Activated naive CD8-positive, alpha-beta T cell treated with anti-CD3 and anti-CD28 coated beads, Interleukin-2, amount 50 U/mL, for 24 hours (primary cell): ENCODE measurements at places on chromosomes 7 and 10.

DNA sequence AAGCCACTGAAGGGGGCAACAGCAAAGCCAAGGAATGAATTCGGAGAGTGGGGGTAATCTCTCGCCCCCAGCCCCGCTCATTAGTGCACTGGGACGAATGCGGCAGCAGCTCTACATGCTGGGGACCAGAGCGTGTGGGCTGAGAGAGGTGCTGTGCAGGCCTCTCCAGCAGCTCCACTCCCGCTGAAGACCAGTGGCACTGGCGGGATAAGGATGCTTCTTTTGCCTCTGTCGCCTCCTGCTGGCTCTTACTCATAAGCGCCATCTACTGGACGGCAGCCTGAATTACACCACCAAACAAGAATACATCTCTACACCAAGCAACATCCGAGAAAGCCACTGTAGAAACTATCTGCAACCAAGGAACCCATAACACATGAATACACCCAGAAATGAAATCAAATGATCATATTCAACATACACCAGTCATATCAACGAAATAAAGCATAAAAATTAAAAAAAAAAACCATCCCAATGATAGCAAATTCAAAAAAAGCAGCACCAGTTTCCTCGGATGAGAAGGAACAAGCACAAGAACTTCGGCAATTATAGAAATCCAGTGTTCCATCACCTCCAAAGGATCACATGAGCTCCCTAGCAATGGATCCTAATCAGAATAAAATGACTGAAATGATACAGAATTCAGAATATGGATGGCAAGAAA lies 79.0 kb upstream of the TMEM168 start:
- DNase-seq, result peak; percentile 52

- DNase-seq, result no peak
These were observed 54.6 kb downstream of the ARL4A start for GRCh38 chr7:12741951-12742575.

DNA sequence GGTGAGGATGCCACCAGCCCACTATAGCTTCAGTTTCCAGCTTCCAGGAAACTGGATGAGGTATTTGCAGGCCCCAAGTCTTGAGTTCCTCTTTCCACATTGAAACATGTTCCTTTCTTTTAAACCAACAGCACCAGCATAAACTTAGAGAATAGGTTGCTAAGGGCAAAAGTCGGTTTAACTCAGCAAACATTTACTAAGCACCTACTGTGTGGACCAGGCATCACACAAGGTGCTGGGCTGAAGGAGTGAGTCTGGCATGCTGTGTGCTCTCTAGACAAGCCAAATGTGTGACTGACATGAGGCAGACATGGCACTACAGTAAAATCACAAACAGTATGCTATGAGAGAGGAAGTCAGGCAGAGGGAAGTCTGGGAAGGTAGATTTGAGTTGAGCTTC lies 11.0 kb upstream of the RASSF4 start:
- DNase-seq, result no peak

- DNase-seq, result no peak
These were observed 37.4 kb downstream of the HSPA12A start for GRCh38 chr10:116704926-116705325.

DNA sequence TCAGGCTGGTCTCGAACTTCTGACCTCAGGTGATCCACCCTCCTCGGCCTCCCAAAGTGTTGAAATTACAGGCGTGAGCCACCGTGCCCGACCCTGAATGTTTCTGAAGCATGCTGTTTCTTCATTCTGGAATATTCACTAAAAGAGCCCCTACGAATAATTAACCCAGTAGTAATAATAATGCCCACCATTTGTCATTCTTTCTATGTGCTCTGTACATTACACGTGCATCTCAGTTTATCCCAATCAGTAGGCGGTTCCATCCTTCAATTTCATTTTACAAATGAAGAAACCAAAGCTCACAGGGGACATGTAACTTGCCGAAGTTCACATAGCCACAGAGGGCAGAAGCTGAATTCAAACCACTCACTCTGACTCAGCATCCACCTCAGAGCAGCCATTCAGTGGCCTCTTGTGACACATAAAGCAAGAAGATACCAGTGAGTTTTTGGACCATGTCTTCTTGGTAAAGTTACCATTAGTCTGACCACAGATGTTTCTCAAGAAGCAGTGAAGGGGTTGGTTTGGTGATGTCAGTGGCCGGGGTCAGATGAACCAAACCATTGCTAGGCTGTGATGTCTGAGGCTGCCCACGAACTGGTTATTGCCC lies 71.9 kb upstream of the DUSP5 start:
- DNase-seq, result peak; percentile 75

GRCh38 chr10:125982260-125982948 lies 86.0 kb downstream of the FANK1 start:
- peak; percentile 16 for DNase-seq

DNA sequence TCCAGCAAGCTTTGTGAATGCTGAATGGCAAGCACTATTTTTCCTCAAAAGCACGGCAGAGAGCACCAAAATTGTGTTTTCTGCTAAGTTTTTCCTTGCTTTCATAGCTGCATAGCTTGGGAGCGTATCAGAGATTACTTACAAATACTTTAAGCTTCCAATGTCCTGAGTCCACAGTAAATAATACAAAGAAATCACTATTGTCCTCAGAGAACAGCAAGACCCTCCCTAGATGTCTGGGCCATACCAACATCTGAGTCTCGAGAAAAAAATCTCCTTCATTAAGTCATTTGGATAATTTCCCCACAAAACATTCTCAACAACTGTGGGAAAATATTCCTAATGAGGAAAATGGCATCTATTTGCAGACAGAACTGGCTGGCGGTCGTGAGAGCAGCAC lies 41.7 kb downstream of the SGMS1 start:
- DNase-seq, result no peak

DNA sequence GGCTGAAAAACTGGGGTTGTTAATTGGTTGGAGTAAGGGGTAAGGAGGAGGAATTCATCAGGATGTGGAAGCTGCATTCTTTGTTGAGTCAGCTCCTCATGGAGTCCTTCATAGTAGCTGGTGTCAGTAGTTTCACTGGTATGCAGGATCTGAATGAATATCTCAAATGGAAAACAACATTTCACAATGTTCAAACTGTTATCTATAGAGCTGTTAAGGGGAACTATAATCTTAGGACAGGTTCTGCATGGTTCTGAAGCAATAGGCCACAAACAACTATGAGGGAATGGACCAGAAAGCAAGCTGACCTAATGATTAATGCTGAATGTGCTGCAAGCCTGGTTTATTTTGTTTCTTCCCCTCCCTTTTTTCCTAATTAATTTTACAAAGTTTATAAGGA lies 225.8 kb downstream of the IPMK start:
- DNase-seq, result no peak

DNA sequence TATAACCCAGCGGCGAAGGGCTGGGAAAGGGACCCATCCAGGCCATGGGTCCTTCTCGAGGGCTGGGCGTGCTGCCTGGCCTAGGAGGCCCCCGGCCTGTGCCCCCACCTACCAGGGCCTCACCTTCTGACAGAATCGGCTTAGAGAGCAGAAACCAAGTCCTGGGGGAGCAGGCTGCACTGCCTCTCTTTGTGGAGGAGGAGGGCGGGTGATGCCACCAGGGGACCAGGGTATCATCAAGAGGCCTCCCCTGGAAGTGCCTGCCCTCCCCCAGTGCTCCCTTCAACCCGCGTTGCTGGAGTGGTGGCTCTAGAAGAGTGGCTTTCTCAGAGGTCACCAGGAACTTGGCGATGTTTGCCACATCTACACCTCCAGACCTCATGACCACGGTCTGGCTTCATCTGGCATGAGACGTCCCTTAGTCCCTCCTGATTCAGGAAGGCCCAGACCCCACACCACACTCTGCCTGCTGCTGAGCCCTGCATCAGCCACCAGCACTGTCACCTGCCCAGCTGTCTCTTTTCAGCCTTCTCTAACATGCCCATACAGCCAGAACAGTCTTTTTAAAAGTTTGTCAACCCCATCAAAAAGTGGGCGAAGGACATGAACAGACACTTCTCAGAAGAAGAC lies 31.9 kb downstream of the FKBP6 start:
- no peak for DNase-seq

DNA sequence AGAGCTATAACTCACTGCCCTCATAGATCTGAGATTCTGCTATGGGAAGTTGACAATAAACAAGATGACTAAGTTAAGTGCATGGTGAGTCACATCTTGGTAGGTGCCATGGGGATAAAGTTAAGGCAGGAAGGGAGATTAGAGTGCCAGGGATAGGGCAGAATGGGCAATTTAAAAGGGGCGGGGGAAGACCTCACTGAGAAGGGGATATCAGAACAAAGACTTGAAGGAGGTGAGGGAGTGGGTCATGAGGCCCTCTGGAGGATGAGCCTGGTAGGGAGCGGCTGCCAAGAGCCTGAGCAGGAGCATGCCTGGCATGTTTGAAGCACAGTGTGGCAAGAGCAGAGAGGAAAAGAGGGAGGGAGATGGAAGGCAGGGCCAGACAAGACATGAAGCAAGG lies 34.8 kb upstream of the INMT start:
- no peak for DNase-seq

DNA sequence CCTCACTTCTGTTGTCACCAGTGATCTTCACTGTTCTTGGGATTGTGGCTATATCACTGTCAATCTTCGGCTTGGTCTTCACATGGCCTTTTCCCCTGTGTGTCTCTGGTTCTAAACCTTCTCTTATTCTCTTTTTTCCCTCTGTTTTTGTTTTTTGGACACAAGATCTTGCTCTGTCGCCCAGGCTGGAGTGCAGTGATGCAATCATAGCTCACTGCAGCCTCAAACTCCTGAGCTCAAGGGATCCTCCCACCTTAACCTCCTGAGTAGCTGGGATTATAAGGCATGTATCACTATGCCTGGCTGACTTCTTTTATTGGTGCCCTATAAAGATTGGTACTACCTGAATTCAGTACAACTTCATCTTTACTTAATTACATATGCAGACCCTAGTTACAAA lies 143.4 kb upstream of the EFCAB10 start:
- no peak for DNase-seq
